T1000 (cell line): ENCODE measurements at places on chromosomes 1 and 21.

- DNase-seq, result peak; percentile 38
These were observed 39.8 kb downstream of the HTR6 start for GRCh38 chr1:19704247-19705113.

GRCh38 chr1:87898431-87898830, 569.8 kb downstream of the LMO4 start:
- no peak for DNase-seq

DNA sequence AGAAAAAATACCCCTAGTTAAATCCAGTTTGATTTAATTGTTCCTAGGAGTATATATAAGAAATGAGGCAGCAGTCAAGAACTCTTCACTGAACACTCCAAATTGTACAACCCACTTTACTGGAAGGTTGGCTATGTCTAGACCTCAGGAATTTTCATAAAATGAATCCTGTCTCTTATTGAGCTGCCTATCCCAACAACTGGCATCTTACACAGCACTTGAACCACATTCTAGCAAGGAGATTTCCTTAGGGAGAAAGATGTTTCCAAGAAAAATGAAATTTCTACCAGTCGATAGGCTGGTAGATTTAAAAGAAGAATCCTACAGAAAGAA, 16.3 kb downstream of the RNF19B start:
- DNase-seq, result no peak

DNA sequence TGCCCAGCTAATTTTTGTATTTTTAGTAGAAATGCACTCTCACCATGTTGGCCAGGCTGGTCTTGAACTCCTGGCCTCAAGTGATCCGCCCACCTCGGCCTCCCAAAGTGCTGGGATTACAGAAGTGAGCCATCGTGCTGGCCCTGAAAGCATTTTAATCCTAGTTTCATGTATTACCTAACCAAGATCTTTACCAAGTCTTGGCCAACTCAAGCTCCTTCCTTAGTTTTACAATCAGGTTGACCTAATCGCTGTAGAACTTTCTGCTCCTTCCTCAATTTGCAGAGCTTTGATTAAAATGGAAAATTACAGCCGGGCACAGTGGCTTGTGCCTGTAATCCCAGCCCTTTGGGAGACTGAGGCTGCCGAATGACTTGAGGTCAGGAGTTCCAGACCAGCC, 3.2 kb upstream of the TMEM63A start:
- DNase-seq, result no peak

DNA sequence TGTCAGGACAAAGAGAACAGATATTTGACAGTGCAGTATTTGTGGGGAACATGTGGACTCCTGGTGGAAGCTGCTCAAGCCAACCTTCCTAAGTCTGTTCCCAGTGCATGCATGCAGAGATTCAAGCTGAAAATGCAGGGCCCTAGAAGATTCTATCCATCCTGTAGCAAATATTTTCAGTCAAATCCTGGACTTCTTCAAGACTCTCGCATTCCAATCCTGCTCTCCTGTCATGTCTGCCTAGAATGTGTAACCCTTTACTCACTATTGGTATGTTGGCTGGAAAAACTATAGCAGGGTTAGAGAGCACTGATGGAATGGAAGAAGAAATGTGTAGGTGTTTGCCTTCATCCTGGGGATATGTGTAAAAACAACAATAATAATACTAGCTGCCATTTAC, 385.6 kb upstream of the PKN2 start:
- DNase-seq, result no peak

GRCh38 chr1:43358121-43358745, 548 bp upstream of the CDC20 start:
- no peak for DNase-seq

DNA sequence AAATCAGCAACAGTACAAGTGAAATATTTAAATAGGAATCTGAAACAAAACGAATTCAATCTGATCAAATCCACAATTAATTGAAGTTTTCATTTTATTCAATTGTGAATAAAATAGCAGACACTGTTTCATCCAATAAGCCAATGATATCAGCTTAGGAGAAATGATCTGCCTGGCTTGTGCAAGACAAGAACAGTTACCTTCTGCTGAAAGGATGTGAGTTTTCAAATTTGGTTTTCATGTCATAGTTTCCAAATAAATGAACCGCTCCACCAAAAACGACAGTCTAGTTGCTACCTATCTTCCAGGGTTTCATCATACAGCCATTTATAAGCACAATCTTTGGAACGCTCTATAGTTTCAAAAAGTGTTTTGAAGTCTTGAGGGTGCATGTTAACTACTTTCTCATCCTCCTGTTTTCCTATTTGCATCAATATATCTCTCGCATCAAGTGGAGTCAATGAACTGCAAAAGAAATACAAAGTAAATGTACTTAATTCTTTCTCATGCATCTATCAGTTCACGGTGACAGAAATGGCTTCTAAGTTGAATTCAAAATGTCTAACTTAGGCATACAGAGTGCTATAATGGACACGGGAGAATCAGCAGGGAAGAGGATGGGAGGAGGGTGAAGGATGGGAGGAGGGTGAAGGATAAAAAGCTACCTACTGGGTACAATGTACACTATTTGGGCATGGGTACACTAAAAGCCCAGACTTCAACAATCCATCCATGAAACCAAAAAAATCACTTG, 25.1 kb downstream of the TFB2M start:
- DNase-seq, result no peak

GRCh38 chr21:45941338-45941710, 40.2 kb upstream of the COL6A1 start:
- DNase-seq, result no peak

DNA sequence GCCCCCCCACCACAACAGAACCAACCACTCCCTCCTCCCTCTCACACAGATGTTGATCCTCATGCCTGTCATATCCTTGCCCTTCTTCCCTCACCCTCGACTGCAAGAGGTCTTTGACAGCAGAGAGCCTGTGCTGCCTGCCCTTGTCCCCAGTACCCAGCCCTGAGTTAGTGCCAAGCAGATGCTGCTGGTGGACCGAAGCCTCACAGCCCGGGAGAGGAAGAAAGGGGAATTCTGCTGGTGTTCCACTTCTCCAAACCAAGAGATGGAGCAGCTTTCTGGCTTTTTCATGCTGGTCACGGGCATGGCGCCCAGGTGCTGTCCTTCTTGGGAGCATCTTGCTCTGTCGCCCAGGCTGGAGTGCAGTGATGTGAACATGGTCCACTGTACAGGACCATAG, 69.1 kb downstream of the SLC66A1 start:
- no peak for DNase-seq

GRCh38 chr1:228905701-228906101, 170.4 kb downstream of the RHOU start:
- no peak for DNase-seq

DNA sequence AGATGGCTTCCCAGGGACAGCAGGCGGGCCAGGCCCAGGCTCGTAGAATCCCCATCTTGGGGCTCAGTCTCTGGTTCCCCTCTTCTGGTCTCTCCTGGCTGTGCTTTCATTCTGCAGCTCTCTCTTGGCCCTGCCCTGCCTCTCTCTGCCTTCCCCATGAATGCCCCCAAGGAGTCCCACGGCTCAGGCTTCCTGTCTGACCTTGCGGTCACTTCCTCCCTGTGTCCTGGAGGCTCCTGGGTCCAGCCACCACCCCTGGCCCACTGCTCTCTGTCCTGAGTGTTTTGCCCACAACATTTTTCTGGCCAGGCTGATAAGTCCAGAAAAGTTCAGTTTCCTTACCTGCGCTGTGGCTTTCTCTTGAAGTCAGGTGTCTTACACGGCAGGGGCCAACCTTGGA, 29.1 kb downstream of the PIGP start:
- no peak for DNase-seq

GRCh38 chr21:46181953-46182547, 2.2 kb downstream of the SPATC1L start:
- no peak for DNase-seq

DNA sequence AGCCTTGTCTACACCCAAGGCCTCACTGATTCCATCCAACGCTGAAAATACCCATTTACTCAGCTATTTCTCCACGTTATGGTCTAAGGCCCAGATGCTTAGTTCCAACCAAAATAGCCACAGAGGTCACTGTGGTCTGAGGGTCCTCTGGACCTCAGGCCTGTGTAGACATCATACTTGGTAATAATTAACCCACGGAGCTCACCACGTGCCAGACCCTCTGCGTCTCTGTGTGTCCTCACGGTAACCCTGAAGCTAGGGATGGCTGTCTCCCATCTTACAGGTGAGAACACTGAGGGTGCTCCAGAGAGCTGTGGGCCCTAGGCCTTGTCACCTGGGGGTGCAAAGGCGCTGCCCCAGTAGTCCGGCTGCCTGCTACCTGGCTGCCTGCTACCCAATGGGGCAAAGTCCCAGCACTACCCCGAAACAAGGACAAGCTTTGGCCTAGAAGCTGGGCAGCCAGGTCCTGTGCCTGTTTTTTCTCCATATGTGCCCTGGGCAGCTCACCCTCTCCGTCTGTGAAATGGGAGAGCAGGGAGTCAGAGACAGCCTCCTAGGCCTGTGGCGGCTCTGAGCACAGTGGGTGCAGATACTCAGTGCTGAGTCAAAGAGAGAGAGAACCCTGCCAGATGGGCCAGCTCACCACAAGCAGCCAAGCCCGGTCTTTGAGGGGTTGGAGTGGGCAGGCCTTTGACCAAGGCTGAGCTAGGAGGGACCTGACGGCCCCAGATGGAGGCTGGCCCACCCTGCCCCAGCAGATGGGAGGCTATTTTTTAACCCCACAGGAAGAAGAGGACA, 17.0 kb upstream of the RUNX3 start:
- DNase-seq, result no peak
